ENCODE measurements at places on chromosomes 12 and 14.

- no peak for DNase-seq
Measured at GRCh38 chr12:96208346-96208745, 14.2 kb downstream of the ELK3 start.

DNA sequence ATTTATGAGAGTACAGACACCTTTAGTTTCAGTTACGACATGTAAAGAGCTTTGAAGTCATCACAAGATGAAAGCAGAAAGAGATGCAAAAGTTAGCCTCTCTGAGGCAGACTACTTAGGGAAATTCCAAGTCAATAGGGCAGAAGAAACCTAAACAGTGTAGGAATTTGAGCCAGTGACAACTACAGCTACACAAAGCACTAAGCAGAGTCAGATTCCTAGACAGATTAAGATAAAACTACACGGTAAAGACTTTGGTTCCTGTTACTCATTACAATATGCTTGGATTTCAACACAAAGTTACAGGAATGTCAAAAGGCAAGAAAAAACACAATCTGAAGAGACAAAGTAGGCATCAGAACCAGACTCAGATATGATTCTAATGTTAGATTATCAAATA is 1302.3 kb downstream of the FSCB start:
- DNase-seq, result no peak

DNA sequence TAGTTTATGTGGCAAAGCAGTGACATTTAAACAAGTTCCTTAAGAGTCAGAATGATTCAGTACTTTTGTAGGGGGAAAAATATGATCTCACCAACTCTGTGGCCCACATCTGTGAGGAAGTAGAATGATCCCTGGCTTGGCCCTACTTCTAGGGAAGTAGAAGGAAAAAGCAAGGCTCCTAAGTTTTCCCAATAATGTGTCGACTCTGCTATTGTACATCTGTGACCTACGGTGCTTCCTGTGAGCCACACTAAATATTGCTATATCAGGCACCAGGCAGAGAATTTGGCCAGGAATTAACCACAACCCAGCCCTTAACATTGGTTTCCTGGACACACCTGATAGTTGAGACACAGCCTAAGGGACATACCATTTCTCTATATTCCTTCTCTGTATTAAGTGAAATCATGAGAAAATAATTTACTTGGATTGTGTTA is 9.3 kb upstream of the NID2 start:
- DNase-seq, result no peak

DNA sequence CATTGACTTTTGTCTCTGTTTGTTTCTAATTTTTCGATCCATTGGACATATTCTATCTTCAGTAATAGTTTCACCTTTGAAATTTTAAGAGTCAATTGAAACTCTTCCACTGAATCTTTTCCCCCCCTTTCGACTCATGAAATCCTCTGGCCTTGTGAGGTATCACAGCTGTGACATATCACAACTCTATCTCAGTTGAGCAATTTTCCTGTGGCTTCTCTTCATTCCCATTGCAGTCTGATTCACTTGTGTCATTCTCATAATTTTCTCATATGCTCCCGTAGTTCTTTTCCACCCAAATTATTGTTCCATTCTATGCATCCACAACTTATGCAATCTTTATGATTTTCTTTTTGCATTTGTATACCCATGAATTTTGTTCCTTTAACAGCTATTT is 261.6 kb downstream of the DACT1 start:
- DNase-seq, result no peak

DNA sequence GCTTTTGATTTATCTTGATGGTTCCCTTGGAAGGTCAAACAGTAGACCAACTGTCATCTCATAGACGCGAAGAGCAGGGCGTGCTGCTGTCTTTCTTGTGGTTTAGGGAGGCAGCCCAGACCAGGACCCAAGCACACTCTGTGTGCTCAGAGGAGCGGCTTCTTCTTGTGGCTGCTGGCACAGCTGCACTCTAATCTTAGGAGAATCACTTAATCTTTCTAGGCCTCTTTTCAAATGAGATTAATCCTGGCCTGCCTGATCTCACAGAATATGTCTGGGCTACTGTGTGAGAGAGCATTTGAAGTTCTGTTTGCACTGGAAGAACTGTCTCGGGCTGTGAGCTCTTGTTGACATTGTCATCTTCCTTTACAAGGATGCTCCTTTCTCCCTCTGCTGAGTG is 60.0 kb upstream of the TRAF3 start:
- no peak for DNase-seq

DNA sequence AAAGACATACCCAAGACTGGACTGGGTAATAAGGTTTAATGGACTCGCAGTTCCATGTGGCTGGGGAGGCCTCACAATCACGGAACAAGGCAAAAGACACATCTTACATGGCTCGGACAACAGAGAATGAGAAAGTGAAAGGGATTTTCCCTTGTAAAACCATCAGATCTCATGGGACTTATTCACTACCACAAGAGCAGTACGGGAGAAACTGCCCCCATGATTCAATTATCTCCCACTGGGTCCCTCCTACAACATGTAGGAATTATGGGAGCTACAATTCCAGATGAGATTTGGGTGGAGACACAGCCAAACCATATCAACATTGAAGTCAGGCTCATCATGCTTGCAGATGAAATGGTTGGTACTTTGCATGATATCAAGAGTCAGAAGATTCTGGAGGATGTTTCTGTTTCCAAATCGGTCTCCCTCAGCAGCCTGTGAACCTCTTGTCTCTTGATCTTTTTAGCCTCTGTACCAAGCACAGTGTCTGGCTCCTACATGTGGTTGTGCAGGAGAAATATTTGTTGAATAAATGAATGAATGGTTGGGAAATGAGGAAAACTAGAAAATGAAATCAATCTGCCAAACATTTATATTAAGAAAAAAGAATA is 98.6 kb downstream of the VRK1 start:
- no peak for DNase-seq

DNA sequence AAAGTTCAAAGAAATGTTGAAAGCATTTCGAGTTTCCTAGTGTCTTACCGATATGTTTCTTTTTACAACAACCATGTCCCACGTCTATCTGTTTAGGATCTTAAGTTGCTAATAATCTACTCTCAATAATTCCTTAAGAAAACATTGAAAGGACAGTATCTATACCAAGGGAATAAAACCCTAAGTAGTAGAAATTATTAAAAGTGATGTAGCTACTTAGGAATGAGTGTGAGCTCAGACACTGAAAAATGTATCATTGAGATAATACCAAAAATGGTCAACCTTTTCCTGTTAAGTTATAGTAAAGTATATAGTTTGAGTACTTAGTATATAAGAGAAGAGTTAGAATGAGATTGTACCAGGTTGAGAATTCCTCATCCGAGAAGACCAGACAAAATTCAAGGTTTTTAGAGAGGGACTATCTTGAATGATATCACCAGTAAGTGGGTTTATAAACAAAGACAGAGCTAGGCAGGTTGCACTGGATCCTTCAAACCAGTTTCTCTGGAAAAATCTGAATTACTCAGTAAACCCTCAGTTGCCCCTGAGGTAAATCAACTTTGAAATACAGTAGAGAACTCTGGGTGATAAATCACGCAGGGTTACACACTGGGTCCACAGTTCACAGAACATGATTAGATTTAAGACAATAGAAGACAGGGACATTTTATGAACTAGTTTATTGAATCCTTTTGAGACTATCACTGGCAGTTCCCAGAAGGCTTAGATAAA is 96.8 kb downstream of the ERGIC2 start:
- DNase-seq, result no peak

DNA sequence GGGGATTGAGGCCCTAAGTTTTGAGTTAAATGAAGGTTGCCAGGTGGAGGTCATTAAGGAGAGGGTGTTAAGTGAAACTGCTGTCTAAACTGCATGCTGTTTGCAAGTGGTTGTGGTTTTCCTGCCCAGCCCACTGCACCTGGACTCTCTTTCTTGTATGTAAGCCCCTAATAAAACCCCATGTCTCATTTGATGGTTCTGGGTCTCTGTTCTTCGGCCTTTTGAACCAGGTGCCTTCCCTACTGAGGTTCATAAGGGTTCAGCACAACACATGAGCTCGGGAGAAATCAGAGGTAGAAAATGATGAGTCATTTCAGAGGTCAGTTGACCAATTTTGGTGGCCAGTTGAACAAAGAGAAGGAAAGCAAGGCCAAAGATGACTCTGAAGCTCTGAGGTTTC is 382.5 kb downstream of the RPS29 start:
- no peak for DNase-seq

GRCh38 chr12:32502693-32503502 is 103.5 kb downstream of the FGD4 start:
- no peak for DNase-seq
